ENCODE measurements at places on chromosomes 4 and X.
A peak's percentile ranks its signal among the peaks of the same experiment; 100 is the strongest.

- peak; percentile 56 for DNase-seq
Observed at GRCh38 chr4:55216863-55217635, 91.7 kb upstream of the KDR start.

DNA sequence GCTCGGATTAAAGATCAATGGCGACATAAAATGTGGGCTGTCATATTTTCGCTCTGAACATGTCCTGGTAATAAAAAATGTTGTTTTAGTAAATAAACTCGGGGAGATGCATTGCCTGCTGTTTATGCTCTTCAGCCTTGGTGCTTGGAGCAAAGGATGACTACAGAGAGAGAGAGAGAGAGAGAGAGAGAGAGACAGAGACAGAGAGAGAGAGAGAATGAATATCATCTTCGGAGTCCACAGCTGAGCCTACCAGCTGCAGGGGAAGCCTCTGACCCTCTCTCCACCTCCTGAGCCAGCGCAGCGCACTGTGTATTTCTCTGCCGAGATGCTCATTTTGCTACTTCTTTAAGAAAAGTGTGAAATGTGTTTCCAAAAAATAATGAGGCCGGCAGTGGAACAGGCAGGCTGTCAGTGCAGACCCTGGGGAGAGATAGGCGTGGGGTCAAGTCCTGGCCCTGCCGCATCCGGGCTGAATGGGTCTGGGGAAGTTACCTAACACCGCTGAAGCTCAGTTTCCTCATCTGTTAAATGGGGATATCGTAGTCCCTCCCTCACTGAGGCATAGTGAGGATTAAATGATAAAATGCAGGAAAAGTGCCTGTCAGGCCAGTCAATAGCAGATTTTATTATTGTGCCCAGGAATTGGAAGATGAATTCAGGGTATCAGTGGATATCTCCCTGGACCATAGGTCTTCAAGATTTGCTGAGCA lies 58.5 kb upstream of the LGI2 start:
- DNase-seq: no peak

DNA sequence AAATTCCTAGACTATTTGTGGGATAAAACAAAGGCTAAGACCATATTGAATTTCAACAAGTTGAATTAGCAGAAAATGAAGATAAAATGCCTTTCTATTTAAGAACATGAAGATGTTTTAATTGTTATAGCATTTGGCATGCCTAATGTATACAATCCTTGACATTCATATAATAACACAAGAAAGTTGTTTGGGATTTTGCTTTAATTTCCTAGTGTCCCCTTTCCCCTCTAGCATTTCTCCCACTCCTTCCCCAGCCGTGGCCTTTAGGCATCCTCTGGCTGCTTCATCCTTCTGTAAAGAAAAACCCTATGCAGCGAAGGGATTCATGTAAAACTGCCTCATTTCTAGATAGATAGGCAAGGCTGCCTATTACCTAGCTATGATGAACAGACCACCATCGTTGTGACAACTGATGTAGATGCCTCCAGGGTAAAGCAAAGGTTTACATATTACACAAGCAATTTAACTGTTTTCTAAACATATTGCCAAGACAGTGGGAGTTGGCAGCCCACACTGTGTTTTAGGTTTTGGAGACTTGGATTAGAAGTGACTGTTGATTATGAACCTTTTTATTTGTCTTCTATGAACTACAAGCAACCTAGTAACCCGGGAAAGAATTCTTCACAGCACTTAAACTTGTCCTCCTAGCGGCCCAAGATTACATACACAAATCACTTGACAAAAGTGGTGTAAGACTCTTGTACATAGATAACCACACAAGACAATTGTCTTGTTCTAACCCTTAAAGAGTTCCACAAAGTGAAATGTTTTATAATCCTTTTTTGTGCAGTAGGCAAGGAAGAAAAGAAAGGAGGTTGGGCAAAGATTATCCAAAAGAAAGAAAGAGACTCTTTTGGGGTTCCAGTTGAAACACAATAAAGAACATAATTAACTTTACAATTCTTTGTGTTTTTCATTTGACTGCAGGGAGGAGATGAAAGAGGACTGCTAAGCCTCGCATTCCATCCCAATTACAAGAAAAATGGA lies 59.9 kb downstream of the HHIP start:
- DNase-seq: no peak

DNA sequence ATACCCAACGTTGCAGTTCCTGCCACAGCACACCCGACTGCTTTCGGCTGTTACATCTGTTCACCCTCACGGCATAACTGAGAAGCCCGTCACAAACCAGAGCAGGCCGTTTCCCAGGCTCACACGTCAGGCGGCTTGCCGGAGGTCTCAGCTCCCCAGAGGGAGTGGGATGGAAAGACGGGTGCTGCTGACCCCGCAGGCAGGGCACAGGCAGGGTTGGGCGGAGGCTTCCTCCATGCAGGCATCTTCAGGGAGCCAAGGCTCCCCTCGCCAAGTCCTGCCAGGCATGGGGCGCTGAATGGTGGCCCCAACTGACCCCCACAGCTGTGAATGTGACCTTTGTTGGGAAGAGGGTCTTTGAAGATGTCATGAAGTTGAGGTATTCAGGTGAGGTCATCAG lies 57.5 kb downstream of the ACOX3 start:
- DNase-seq: no peak

DNA sequence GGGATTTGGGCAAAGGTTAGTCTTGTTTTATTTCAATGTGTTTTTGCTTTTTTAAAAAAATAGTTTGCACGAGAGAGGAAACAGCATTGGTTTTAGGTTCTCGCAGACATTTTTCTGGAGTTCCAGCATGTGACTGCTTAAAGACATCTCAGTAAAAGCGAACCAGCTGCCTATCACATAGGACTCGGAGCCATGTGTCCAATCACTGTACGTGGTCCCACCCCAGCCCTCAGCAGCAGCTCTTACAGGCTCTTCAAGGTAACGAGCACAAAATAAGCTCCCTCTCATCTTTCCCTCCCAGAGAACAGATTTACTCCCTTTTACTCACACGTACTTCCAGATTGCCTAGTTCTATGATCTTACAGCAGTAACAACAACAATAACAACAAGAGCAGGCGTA lies 68.7 kb downstream of the MCF2 start:
- no peak for DNase-seq

DNA sequence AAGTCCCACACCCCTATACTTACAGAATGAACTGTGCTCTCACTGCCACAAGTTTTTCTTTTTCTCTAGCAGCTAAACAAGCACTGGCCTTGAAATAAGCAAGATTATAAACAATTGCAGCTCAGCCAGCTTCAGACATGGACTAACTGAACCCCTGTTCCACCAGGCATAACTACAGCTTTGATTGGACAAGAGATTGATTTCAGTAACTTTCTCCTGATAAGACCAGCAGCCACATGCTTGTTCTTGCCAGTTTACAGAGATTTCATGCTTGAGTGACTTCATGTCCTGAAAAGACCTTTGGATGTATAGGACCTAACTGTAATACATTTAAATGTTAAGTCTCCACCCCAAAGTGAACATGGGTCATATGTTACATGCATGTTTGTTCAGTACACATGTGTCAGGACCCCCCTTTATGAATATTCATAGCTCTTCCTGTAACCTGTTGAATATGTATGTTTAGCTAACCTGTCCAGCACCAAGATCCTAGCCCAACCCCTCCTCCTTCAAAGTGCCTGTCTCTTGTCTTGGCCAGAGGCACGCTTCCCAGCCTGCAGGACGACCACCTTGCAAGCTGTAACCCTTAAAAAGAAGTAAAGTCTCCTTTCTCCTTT lies 27.9 kb downstream of the ZNF275 start:
- no peak for DNase-seq

DNA sequence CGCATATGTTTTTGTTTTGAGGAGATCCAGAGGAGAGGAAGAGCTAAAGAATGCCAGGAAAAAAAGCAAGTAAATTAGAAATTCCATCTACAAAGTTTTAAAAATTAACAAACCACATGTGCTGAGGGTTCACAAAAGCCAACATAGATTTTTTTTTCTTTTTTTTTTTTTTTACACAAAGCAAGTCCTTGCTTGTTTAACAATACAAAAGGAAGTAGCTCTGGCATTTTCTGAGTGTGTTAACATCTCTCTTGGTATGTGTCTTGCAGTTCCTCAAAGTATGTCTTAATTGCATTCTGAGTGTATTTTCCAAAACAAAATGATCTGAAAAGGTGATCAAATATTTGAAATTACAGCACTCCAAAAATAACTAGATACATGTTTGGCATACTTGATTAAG lies 1682.7 kb upstream of the AGA start:
- no peak for DNase-seq

- DNase-seq: peak; percentile 24
Observed at GRCh38 chr4:185276036-185276435, 66.6 kb downstream of the SNX25 start.

GRCh38 chr4:126969360-126970235 lies 663.2 kb upstream of the INTU start:
- DNase-seq: peak; percentile 62

DNA sequence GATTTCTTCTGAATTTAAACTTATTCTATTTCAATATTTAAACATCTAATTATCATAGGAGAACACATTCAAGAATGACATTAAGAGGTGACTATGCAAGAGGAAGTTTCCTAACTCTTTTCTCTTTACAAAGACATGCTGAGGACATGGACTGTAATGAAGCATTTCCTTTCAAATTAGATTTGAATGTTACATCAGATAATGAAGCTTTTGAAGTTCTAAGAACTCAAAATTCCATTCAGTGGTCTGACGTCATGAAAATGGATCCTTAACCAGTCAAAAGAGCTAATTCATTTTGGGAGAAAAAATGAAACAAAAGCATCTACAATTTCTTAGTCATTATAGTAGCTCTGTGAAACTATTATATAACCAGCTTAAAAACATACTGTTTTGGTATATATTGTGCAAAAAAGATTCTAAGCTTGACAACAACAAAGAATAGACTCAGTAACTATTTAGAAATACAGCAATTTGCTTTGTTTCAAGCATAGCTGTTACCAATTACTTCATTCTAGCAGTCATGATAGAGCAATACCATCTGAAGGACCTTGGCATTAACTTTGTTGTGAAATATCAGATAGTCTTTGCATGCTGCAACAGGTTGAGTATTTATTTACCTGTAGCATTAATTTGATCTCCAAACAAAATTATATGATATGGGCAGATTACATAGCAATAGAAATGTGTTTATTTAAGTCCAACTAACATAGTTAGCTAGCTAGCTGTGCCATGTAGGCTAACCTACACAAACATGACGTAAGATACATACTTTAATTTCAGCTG lies 13.7 kb upstream of the DTHD1 start:
- no peak for DNase-seq

- no peak for DNase-seq
Observed at GRCh38 chrX:131840799-131841495, 182.2 kb upstream of the STK26 start.

DNA sequence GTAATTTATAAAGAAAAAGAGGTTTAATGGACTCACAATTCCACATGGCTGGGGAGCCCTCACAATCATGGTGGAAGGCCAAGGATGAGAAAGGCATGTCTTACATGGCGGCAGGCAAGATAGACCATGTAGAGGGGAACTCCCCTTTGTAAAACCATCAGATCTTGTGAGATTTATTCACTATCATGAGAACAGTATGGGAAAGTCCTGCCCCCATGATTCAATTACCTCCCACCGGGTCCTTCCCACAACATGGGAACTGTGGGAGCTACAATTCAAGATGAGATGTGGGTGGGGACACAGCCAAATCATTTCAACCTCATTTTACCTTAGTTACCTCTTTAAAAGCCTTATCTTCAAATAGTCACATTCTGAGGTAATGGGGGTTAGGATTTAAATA lies 30.9 kb upstream of the ELOVL6 start:
- no peak for DNase-seq

GRCh38 chrX:103407776-103408175 lies 31.4 kb downstream of the BEX3 start:
- no peak for DNase-seq

GRCh38 chrX:57070185-57070984 lies 51.0 kb downstream of the SPIN2B start:
- DNase-seq: no peak

- no peak for DNase-seq
Observed at GRCh38 chr4:123350726-123351125, 45.9 kb upstream of the SPRY1 start.

- DNase-seq: no peak
Observed at GRCh38 chr4:147354237-147354636, 126.7 kb upstream of the EDNRA start.

- no peak for DNase-seq
Observed at GRCh38 chr4:83283181-83283580, 1.4 kb downstream of the COQ2 start.

GRCh38 chr4:182748283-182748682 lies 168.9 kb downstream of the DCTD start:
- DNase-seq: no peak

DNA sequence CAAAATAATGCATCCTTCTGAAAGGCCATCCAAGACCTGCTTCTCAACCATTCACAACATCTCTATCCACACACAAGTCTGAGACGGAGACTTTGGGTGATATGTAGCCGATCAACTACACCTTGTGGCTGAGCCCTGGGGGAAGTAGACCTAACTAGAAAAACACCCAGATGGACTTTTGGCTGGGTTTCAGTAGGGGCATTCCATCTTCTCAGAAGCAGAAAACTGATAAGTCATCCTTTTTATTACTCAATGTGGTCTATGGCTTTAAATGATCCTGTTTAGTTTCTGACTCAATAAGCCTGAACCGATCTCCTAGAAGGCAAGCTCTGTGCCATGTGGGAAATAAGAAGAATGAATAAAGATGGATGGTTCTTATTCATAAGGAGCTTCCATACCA lies 82.5 kb upstream of the AFF2 start:
- peak; percentile 4 for DNase-seq

DNA sequence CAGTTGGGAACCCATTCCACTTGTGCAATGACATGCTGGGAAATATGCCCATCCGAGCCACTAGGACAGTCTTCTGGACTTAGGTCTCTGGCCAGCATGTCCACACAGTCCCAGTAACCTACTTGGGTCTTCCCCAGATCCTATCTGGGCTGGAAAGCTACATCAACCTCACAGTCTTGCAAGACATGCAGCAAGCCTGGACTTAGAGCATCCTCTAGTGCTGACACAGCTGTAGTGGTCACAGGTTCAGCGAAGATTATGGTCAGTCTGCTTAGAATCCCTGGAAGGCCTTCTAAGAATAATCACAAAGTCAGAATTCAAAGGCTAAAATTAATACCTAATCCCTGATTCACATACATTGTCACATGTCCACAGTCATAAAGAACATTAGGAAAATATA lies 842.7 kb downstream of the STPG2 start:
- no peak for DNase-seq

GRCh38 chr4:62170235-62170634 lies 970.1 kb downstream of the ADGRL3 start:
- DNase-seq: no peak

DNA sequence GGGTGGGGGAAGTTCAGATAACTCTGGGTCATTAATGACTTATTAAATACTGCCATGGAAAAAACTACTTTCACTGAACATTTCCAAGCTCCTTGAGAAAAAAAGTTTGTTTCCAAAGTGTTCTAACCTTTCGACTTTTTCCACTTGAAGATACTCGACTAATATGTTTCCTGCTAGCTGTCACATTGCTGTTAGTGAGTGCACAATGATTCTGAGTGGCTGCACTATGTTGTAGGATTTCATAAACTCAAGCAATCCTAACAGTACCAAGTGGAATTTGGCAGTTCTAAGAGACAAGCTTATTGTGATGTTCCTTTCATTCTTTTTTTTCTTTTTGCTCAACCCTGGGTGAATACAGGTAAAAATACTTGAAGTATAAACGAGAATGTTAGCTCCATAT lies 33.4 kb downstream of the GRXCR1 start:
- no peak for DNase-seq

GRCh38 chr4:107593230-107593629 lies 126.8 kb downstream of the PAPSS1 start:
- DNase-seq: no peak

Data from fibroblast of skin of scalp (primary cell).